Prostate gland (tissue), 2 donors: ENCODE measurements at places on chromosomes 6 and 20. TPM values are rescaled to one million over a fixed set of nuclear protein-coding genes. Genes with fewer than 3 reads are reported as not detected.

The RBM24 gene
- total RNA-seq: 13.8 TPM

The MRAP2 gene
- 10.6 TPM for total RNA-seq

The WFDC5 gene
- total RNA-seq: 1.0 TPM

The TRAPPC3L gene
- total RNA-seq: not detected

The CD109 gene
- 8.1 TPM for total RNA-seq

The GATA5 gene
- total RNA-seq: 53.7 TPM

The LRRC73 gene
- 0.68 TPM for total RNA-seq

The COL12A1 gene
- 40.6 TPM for total RNA-seq

The REM1 gene
- total RNA-seq: 1.3 TPM

The KCNS1 gene
- 0.09 TPM for total RNA-seq

The TP53RK gene
- total RNA-seq: 23.2 TPM

The CPNE1 gene
- total RNA-seq: 91.4 TPM

The TGIF2 gene
- total RNA-seq: 16.7 TPM

The SLC24A3 gene
- total RNA-seq: 8.0 TPM

The RSPO3 gene
- 1.9 TPM for total RNA-seq

The RXRB gene
- total RNA-seq: 40.5 TPM

The ID4 gene
- total RNA-seq: 69.1 TPM

The SUN5 gene
- total RNA-seq: not detected

The ARFGEF3 gene
- total RNA-seq: 41.0 TPM

The SLC2A10 gene
- 54.9 TPM for total RNA-seq

The IPCEF1 gene
- total RNA-seq: 1.0 TPM

The VGLL2 gene
- total RNA-seq: not detected

The SLCO4A1 gene
- 4.5 TPM for total RNA-seq

The TREML1 gene
- not detected for total RNA-seq

The ESR1 gene
- total RNA-seq: 2.3 TPM

The DPPA5 gene
- total RNA-seq: not detected

The DEFB110 gene
- not detected for total RNA-seq

The GOPC gene
- total RNA-seq: 20.2 TPM

The GHRH gene
- total RNA-seq: not detected

The SCAF8 gene
- total RNA-seq: 53.5 TPM

The LY86 gene
- 1.5 TPM for total RNA-seq

The AVP gene
- total RNA-seq: 3.1 TPM

The TRIM15 gene
- total RNA-seq: not detected

The HRH3 gene
- total RNA-seq: 0.51 TPM

The STK4 gene
- total RNA-seq: 35.1 TPM

The SNX14 gene
- 40.7 TPM for total RNA-seq

The KCNQ5 gene
- total RNA-seq: 4.1 TPM

The SLC17A2 gene
- total RNA-seq: not detected

The ZC3H12D gene
- 1.5 TPM for total RNA-seq

The RAET1G gene
- not detected for total RNA-seq

The RHAG gene
- total RNA-seq: not detected

The LY6G6D gene
- total RNA-seq: not detected

The PNPLA1 gene
- not detected for total RNA-seq

The NKX2-4 gene
- total RNA-seq: not detected

The MTFR2 gene
- 1.1 TPM for total RNA-seq

The TRIM40 gene
- total RNA-seq: not detected

The PTCHD4 gene
- 1.0 TPM for total RNA-seq

The TMEM74B gene
- total RNA-seq: 0.59 TPM

The FABP7 gene
- total RNA-seq: not detected

The RRAGD gene
- 19.4 TPM for total RNA-seq

The EPPIN gene
- total RNA-seq: not detected

The MEP1A gene
- total RNA-seq: 0.34 TPM

The REPS1 gene
- 97.1 TPM for total RNA-seq
